Kidney (tissue), 22 donors: ENCODE measurements at places on chromosomes 3 and 15.
A peak's percentile ranks its signal among the peaks of the same experiment; 100 is the strongest.

- DNase-seq, result no peak
These were observed 611.2 kb upstream of the CFAP20DC start for GRCh38 chr3:59660852-59661625.

DNA sequence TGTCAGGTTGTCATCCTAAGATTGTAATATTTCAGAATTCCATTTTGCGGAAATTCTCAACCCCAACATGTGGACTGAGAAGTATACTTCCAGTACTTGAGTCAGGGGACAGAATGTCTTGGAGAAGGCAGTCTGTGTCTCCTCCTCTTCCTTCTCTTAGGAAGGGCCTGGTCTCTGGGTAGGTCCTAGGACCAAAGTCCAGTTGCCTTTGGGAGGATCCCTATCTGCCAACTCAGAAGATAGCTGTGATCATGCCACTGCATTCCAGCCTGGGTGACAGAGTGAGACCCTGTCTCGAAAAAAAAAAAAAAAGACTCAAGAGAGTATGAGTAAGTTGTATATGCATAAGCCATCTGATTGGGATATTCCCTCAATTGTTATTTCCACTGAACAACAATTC is 23.9 kb upstream of the FAM3D start:
- DNase-seq, result no peak

- DNase-seq, result no peak
These were observed 21.7 kb downstream of the SLC6A1 start for GRCh38 chr3:11014253-11014652.

GRCh38 chr3:194198938-194199337 is 63.0 kb downstream of the HES1 start:
- DNase-seq, result no peak

DNA sequence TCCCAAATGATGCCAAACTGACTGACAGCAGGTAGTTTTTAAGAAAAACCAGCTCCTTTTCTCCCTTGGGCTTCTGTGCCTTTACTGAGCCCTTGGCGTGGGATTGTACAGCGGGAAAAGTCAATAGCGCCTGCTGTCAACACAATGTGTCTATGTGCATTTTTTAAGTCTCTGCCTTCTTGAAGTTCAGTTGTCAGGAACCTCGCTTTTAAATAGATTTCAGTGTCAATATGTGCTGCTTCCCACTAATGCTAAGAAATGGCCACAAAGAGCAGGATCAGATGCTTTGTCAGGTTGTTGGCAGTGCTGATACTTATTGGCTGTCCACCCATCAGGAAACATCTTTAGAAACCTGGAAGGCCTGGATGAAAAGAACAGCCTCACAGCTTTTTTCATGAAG is 424.4 kb downstream of the C3orf38 start:
- no peak for DNase-seq

- no peak for DNase-seq
These were observed 280.9 kb upstream of the KCNMB2 start for GRCh38 chr3:178255315-178255714.

- no peak for DNase-seq
These were observed 21.4 kb downstream of the ZDHHC19 start for GRCh38 chr3:196189566-196190347.

GRCh38 chr3:147404000-147404799 is 2.1 kb downstream of the ZIC4 start:
- no peak for DNase-seq

GRCh38 chr3:193757457-193757856 is 164.4 kb downstream of the OPA1 start:
- DNase-seq, result no peak

GRCh38 chr3:50347187-50347813 is 1.8 kb upstream of the ZMYND10 start:
- DNase-seq, result peak; percentile 90

- no peak for DNase-seq
These were observed 14.5 kb upstream of the HYKK start for GRCh38 chr15:78492872-78493271.

DNA sequence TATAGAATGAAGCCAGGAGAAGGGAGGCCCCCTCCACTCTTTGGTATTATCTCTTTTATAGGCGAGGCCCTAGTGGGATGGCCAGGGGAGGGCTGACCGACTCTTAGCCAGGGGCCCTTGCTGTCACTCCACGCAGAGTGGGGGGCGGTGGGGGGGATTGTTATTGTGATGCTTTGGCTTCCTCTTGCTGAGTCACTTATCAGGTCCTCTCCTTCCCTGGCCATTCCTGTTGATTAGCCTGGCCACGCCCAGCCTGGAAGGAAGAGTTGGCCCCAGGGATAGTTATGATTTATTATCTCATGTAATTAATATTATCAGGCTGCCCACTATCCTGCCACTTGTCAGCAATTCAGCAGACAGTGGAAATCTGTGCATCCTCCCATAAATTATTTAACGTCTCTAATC is 25.5 kb upstream of the SKOR1 start:
- DNase-seq, result no peak

- no peak for DNase-seq
These were observed 133.3 kb downstream of the CMSS1 start for GRCh38 chr3:99950921-99951320.

DNA sequence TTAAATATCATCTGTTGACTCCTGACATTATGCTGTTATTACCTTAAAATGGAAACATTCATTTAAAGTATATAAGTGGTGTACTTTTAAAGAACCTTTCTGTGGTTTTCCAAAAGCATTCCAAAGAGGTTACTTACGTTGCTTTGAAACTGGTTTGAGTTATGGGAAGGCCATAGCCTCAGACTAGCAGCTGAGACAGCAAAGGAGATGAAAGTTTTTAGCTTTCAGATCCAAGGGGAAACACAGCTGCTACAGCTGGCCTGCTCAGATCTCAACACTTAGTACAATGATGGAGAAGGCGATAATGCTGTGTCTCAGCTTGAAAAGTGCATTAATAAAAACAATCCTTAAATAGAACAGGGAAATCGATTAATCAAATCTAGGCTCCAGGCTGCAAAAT is 921.1 kb downstream of the ROBO1 start:
- DNase-seq, result peak; percentile 68

GRCh38 chr15:60323322-60323721 is 74.5 kb downstream of the ANXA2 start:
- no peak for DNase-seq

- peak; percentile 28 for DNase-seq
These were observed 8.2 kb downstream of the TMOD2 start for GRCh38 chr15:51759557-51760070.

- no peak for DNase-seq
These were observed 369.5 kb downstream of the CNTN6 start for GRCh38 chr3:1462371-1462770.

DNA sequence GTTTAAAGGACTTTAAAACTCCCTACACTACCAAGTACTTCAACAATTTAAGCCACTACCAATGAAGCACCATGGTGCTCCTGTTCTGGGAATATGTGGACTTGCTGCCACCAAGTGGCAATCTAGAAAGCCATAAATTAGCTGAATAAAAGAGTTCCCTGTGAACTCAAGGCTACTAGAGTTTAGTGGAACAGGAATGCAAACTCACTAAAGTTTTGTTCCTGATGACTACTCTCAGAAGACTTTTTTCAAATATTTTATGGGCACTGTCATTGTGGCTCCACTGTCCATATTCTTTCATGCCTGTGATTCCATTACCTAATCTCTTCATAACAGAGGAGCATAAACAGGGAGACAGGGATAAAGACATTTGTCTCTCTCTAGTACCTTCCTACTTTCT is 63.9 kb downstream of the TMCC1 start:
- peak; percentile 43 for DNase-seq

DNA sequence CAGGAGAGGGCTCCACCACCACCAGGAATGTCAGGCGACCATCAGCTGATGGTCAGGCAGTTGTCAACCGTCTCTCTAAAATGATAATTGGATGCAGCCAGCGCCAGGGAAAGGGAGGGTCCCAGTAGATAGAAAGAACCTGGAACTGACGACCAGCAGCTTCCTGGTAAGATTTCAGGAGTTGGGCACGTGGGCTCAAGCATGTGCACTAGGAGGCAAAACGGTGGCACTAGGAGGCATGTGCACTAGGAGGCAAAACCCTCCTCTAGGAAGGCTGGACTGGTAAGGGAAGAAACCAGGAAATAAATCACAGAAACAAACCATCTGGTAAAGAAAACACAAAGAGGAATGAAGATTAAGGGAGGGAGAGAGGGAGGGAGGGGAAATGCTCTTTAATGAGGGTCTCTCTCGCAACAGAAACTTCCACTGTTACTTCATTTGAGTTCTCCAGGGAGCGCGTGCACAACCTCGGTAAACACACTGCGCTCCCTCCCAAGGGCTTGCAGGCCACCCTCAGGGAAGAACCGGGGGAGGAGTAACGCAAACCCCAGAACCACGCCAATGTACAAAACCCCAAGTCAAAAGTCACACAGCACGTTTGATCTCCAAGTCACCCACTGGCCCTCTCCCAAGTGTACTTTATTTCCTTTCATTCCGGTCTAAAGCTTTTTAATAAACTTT is 116.7 kb downstream of the XXYLT1 start:
- DNase-seq, result peak; percentile 79

- peak; percentile 81 for DNase-seq
These were observed 44.3 kb upstream of the SLC24A5 start for GRCh38 chr15:48076454-48076853.

GRCh38 chr15:38367476-38367875 is 86.5 kb upstream of the FAM98B start:
- no peak for DNase-seq

DNA sequence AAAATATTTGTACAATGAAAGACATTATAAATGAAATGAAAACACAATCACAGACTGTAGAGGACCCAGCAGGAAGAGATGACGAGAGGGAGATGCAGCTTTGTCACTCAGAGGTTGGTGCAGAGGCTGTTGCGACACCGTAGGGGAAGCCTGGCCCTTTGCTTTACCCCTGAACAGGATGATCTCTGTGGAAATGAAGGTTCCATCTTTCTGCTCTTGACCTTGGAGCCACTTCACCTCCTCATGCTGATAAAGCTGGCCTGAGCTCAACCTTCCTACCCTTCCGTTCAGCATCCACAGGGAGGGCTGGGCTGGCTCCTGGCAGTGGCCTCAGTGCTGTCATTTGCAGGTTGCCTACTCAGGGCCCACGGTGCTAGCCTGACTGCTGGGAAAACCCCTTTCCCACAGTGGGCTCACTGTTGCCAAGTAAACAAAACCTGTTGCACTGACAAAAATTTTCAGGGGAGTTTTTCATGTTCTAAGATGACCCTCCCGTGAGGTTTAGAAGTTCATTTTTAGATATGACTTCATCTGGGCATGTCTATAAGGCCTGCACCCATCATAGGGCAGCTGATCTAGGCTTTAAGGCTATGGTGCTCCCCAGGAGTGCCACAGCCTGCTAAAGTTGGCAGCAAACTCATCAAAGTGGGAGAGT is 3.0 kb upstream of the CD80 start:
- no peak for DNase-seq

DNA sequence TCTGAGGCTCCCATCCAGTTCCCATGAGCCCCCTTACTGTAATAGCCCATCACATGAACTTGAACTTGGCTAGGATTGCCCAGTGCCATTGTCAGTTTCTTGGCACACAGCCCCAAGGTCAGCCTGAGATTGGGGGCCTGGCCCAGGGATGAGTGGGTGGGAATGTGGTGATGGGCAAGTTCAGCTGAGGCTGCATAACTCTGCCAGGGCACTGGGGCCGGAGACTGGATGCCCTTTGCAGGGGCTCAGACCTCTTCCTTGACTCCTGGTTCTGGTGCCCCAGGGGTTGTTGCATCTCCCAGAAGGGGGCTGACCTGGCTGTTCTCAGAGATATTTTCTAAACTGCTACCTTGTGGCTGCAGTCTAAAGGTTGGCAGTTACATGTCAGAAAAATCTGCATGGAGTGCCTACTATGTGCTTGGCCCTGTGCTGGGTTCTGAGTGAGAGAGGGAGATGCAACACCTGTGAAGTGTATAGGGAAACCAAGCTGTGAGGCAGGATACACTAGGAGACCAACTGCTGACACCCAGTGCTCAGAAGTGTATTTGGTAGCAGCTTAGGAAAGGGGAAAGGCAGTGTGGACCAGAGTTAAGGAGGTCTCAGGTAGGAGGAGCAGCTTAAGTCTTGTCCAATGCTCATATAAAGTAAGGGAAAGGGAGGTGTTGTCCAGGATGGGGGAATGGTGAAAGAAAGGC is 74.8 kb upstream of the PRR23C start:
- no peak for DNase-seq

GRCh38 chr15:28107111-28107903 is 8.2 kb upstream of the OCA2 start:
- peak; percentile 53 for DNase-seq

- DNase-seq, result no peak
These were observed 1.4 kb downstream of the ACSBG1 start for GRCh38 chr15:78232951-78233350.

DNA sequence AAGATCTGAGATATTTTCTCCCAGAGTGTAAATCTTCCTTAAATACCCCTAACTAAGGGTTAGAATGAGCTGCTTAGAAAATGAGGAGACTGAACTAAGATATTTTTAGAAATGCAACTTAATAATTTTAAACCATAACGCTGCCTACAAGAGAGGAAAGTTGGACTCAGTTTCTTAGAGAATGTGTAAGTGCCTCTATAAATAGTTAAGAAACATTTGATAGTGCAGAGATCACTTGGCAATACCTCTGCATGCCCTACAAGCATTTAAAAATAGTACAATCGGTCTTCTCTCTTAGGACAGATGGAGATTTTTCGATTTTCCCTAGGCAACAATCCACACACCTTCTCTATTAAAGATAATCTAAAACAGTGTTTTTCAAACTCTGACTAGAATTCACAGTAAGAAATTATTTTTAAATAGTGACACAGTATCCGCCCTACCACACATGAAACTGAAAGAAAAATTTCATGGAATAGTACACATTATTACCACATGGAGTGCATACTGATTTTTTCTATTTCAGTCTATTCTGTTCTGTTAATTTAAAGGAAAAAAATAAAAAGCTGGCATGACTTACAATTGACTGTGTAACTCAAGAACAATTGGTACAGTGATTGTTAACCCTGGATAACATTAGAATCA is 83.2 kb downstream of the GADL1 start:
- no peak for DNase-seq

- no peak for DNase-seq
These were observed 4.6 kb downstream of the WDR53 start for GRCh38 chr3:196563721-196564225.

DNA sequence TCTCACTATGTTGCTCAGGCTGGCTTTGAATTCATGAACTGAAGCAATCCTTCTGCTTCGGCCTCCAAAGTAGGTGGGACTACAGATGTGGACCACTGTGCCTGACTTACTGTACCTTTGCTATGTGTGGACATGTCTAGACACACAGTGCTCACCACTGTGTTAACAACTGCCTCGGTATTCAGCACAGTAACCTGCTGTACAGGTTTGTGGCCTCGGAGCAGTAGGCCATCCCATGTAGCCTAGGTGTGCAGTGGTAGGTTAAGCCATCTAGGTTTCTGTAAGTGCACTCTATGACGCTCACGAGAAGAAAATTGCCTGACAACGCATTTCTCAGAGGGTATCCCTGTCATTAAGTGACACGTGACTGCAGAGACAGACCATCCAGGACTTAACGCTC is 70.3 kb downstream of the TAMM41 start:
- DNase-seq, result no peak

GRCh38 chr3:97940034-97940433 is 32.2 kb downstream of the RIOX2 start:
- no peak for DNase-seq
